ENCODE measurements at places on chromosomes 6 and 20. TPM values are rescaled to one million over a fixed set of nuclear protein-coding genes. Genes with fewer than 3 reads are reported as not detected.

DNA sequence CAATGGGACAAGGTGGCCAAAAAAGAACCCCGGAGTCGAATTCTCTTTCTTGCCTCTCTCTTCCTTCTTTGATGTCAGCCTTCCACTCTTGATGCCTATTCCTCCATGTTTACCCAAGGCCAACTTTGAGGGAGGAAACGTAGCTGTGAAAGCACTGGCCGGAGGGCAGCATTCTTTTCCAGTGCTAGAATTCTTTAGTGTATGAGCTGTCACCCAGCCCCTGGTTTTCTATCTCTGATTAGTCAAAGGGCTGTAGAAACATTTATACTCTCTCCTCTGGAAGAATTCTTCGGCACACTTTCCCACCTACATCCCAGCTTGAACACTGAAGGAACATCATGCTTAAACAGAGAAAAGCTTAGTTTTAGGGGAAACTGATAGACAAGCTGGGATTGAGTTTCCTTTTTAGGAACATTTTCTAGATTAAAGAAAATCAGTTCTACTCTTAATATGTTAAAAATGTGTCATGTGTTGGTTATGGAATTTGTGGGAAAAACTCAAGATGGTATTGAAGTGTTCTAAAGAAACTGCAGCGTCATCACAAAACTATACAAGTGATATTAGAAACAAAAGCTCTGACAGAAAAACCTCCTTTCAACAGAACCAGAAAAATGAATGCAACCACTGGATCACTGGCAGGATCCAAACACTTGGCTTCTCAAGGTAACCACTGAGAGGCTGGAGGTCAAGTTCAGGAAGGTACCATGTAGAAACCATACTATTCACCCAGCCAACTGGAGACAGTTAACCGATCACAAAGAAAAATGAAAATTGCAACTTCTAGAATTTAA is 20.7 kb upstream of the UTRN start:
- DNase-seq: peak; percentile 94

DNA sequence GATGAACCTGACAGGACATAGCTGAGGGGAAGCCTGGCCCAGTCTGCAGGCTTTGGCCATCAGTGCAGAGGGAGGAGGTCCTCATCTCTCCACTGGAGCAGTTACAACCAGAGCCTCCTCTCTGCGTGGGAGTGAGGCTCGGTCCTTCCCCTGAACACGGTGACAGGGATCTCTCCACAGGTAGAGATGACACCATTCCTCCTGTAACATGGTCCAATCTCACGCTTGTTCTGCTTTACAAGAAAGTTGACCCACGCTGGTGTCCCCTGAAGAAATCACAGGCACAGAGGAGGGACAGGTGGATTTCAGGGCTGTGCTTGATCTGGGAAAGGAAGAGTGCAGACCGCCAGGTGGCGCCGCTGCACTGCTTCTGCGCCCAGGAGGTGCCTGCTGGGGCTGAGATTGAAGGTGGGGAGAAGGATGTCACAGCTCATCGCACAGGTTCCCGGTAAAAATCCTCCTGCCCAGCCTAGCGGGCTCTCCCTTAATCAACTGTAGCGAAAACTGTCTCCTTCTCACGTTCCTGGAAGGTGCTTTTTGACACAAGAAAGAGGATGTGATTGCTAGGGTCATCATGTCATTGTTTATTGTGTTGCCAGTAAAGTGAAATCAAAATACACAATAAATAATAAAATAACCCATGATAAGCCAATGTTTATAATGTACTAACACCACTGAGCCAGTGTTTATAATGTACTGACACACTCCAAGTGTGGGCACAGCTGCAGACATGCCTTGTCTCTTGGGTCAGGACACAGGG is 20.4 kb downstream of the HLA-G start:
- DNase-seq: peak; percentile 18

- DNase-seq: no peak
Measured at GRCh38 chr20:8879669-8880068, 189.2 kb upstream of the PLCB4 start.

GRCh38 chr6:166474721-166475565 is 92.2 kb upstream of the MPC1 start:
- no peak for DNase-seq

DNA sequence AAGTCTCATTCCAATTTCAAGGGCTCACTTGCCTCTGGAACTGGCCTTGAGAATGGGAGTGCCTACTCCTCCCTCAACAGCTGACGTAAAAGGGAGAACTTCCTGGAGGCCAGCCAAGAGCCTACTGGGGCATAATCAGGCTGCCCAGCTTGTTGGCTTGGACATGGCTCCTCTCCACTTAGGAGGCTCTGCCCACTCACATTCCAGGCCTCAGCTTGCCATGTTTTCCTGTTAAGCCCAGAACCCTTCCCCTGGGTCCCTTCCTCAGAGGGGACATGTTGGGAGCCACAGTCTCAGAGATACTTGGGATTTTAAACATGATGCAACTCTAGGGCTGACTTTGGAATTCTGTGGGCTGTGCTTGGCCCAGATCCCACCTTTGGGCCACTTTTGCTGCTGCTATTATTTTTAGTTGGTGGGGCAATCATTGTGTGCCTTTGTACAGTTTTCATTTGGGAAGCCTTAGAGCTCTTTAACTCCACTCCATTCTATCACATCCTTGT is 31.5 kb upstream of the ADTRP start:
- peak; percentile 78 for DNase-seq

DNA sequence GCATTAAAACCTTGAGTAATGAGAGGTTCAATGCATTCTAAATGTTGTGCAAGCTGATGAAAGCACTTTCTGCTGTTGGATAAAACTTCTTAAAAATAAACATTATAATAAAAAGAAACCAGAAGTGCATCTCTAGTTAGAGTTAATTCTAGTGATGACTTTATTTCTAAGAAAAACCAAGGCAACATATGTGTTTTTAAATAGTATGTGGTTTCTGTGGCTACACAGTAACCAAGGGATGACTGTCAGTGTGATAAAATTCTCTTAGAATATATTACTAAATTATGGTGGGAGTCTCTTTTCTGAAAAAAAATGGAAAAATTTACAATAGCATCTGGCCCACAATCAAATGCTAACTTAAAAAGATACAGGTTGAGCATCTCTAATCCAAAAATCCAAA is 117.0 kb downstream of the ME1 start:
- DNase-seq: no peak

DNA sequence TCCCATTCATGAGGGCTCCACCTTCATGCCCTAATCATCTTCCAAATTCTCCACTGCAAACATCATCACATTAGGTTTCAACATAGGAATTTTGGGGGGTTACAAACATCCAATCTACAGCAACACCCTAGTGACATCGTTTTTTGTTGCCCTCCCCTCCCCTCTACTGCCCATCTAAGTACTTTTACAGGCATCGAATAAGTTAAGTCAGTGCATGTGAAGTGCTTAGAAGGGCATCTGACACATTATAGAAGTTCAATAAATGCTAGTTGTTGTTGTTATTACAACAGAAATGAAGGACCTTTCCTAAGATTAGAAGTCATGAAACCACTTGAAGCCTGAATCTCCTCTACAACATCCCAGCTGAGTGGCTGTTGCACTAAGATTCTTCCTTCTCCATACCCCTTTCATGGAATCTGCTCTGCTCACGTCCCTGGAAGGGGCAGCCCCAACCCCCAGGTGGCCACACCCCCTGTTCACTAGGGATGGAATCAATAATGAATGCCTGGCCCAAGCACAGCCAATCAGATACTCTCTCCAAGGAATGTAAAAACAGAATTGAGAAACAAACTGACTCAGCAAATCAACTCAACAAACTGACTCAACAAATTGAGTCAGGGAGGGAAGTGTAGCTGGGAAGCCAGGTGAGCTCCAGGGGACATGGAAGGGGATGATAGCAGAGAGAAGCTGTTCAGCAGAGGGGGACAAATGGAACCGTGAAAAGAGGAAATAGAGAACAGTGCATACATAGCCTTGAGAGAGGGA is 3.9 kb upstream of the LRP11 start:
- no peak for DNase-seq

- DNase-seq: no peak
Measured at GRCh38 chr6:130134582-130134981, 88.2 kb downstream of the SAMD3 start.

GRCh38 chr6:25016014-25016720 is 80.4 kb upstream of the RIPOR2 start:
- DNase-seq: peak; percentile 77

- peak; percentile 42 for DNase-seq
Measured at GRCh38 chr20:34249291-34249690, 8.1 kb downstream of the ASIP start.

DNA sequence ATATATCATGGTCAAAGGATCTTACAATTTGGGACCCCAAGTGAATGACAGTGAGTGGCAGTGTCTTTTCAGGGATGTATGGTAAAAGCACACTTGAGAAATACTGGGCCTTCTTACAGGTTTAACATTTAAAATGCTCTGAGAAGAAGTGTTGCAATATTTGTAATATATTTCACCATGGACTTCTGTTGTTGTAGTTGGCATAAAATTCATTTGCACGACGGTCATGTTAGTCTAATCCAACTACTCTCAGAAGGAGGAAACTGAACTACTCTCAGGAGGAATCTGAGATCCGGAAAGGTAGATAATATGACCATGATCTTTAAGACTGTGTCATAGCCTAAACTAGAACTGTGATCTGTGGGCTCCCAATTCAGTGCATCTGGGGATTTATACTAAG is 700.1 kb downstream of the HDGFL1 start:
- no peak for DNase-seq

- peak; percentile 7 for DNase-seq
Measured at GRCh38 chr6:150426198-150426597, 57.4 kb downstream of the IYD start.

DNA sequence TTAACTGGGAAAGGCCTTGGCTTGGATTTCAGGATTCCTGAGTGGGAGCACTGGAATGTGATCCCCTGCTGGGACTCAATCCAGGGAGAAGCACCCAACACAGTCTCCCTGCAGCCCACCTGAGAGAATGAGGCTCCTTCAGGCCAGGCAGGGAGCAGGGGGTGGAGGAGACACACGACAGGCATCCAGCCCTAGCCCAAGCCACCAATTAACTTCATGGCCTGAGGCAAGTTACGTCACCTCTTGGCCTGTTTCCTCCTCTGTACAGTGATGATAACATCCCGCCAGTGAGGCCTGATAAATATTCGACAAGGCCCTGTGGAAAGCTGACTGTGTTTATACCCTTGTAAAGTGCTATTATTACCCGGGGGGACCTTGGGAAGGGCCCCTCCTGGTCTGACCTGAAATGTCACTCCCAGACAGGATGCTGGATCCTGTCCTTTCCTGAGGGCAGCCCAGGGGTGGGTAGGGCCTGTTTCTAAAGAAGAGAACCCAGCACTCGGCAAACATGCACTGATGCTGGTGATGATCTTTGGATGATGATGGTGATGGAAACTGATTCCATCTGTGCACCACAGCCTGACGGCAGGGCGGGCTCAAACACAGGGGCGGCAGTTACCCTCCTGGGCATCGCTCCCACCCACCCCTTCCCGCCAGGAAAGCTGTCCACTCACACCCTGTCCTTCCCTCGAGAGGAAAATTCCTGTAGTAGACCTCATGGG is 12.4 kb downstream of the FRS3 start:
- DNase-seq: peak; percentile 70

GRCh38 chr6:20117474-20117873 is 94.8 kb downstream of the MBOAT1 start:
- peak; percentile 56 for DNase-seq

DNA sequence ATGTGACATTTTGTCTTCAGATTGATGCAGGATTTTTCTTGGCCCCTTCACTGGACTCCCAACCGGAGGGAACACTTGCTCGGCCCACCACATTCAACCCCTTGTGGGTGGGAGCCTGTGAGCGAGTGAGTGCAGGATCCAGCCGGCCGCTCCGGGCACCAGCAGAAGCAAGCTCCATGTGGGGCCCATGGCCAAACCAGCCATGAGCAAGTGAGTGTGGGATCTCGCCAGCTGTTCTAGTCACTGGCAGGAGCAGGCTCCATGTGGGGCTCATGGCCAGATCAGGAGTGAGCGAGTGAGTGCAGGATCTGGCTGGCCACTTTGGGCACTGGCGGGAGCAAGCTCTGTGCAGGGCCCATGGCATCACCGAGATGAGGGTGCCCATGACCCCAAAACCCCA is 42.6 kb downstream of the OSTM1 start:
- no peak for DNase-seq

DNA sequence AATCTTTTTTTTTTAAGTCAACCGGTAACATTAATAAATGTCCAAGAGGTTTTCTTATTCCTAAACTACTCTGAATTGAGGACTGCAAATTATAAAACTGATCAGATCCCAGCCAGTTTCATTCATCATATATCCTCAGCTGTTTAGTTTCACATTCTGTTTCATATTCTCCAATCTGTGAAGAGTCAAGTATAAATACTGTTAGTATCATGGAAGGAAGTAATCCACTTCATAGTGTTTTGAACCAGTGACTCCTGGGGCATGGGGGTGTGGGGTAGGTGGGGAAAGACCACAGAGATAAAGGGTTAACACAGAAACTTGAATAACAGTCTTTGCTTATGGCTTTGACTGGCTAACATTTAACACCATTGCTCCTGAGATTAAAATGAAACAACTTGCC is 69.9 kb downstream of the FYN start:
- no peak for DNase-seq

GRCh38 chr20:11352041-11352440 is 565.7 kb upstream of the BTBD3 start:
- no peak for DNase-seq

- peak; percentile 46 for DNase-seq
Measured at GRCh38 chr6:136751522-136751956, 40.7 kb downstream of the MAP3K5 start.

GRCh38 chr6:28522594-28523240 is 3.0 kb upstream of the GPX5 start:
- DNase-seq: no peak

GRCh38 chr6:123821112-123821511 is 17.4 kb downstream of the NKAIN2 start:
- no peak for DNase-seq

Gene PBOV1
- total RNA-seq: not detected

Gene KIFC1
- total RNA-seq: 4.2 TPM

Gene CNBD2
- total RNA-seq: 2.1 TPM

Gene FAM184A
- 2.0 TPM for total RNA-seq

Gene GSS
- total RNA-seq: 44.6 TPM

Gene GRM4
- total RNA-seq: 0.34 TPM

Gene AIF1
- not detected for total RNA-seq

Gene PDYN
- not detected for total RNA-seq

Gene TRIM15
- total RNA-seq: not detected

Gene METTL24
- total RNA-seq: 0.36 TPM

Gene TGM2
- total RNA-seq: 98.9 TPM

Gene TUBB2B
- total RNA-seq: 144 TPM

Gene VGLL2
- 1.7 TPM for total RNA-seq

Gene SMPDL3A
- 7.3 TPM for total RNA-seq

Gene FAM83B
- 1.9 TPM for total RNA-seq

Gene KIF6
- 1.2 TPM for total RNA-seq

Data from astrocyte (in vitro differentiated cells and primary cell).